ENCODE measurements at places on chromosomes 7 and 10.

- no peak for DNase-seq
These were observed 71.6 kb upstream of the GRID1 start for GRCh38 chr10:86438091-86438749.

- no peak for DNase-seq
These were observed 32.5 kb downstream of the CCDC6 start for GRCh38 chr10:59873896-59874295.

DNA sequence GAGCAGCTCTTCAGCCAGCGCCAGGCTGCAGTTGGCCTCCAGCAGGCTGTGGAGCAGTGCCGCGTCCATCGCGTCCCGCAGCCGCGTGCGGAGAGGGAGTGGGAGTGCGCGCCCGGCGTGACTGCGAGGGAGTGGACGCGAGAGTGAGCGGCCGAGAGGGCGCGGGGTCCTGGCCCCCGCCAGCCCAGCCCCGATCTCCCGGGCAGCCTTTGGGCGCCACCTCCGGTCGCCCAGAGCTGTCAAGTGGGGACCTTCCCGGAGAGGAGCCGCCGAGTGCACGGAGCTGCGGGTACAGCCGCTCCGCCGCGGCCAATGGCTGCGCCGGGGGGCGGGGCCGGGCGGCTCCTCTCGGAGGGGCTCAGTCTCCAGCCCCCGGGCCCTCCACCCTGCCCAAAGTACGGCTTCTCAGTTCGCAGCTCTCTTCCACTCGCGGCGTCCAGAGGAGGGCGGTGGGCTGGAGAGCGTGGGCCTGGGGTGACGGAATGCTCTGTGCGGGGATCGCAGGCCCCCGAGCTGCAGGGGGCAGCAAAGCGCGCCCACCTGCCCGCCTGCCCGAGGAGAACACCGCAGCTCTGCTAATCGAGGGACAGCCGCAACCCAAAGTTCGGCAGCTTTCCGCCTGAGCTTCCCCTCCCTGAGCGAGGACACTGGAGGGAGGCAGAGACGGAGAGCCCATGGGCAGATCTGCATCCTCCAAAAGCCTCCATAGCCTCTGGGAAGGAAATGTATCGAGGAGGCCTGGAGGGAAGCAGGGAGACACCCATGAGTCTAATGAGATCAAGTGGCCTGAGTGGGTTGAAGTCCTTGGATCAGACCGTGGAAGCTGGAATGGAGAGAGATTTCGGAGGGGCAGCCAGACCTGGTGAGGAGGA lies at the start of gene CRHR2:
CRHR2 (minus strand) TSS at position 245 of the 872 bp plus-strand sequence; CDS start at position 69, 176 bp downstream.
- DNase-seq = no peak

DNA sequence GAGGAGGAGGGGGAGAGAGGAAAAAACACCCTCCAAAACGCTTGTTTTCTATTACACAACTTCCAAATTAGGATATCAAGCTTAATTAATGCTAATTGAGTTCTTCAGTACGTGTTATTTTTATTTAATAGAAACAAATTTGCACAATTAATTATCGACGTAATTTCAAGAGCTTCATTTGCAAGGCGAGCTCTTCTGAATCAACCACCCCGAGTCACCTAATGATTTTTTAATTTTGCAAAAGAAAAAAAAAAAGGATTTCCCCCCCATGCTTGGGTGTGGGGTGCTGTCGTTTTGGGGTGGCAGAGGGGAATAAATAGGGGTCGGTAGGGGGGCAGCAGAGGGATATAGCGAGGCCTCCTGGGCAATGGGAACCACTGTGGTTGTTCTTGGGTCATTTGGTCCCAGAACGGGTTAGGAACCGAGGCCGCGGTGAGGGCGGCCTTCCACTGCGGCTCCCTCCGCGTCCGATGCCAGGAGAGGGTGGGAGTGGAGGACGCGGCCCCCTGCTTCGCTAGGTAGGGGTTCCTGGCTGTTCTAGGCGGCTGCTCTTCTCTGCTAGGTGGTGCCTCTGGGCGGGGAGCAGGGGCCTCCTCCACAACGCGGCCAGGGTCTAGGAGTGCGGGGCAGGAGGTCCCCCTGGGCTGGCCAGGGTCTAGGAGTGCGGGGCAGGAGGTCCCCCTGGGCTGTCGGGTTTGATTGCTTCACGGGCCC lies 7.3 kb downstream of the UNCX start:
- no peak for DNase-seq

GRCh38 chr7:141477865-141478264 lies 73.3 kb upstream of the AGK start:
- no peak for DNase-seq

DNA sequence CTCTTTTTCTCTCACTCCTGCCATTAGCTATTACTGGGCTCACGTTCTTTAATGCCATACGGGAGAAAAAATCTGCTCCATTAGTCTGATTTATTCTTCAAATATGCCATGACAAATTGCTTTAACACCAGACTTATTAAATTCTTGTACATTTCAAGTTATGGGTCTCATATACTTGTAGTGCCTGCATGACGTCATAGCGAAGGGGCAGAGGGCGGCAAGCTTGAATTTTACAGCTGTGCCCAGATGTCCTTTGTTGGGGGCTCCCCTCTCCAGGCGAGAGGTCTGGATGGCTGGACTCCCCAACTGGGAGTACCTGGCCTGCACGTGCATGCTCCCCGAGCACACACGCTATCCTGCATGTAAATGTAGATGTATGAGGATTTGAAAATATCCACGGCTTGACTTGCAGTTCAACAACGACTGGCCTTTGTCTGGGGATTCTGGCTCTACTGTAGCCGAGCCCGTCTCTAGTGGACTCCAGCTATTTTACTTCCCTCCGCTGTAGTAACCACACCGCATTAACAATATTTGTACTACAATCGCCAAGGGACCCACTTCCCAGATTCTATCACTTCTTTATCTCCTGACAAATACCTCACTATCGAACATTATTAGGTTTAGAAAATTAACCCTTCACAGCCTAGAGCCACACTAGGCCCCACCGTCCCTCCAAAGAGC lies 79.5 kb downstream of the EBF3 start:
- DNase-seq = no peak

GRCh38 chr7:2087744-2088143 lies 145.0 kb downstream of the MAD1L1 start:
- DNase-seq = no peak

GRCh38 chr10:131146790-131147189 lies 164.7 kb downstream of the TCERG1L start:
- no peak for DNase-seq

DNA sequence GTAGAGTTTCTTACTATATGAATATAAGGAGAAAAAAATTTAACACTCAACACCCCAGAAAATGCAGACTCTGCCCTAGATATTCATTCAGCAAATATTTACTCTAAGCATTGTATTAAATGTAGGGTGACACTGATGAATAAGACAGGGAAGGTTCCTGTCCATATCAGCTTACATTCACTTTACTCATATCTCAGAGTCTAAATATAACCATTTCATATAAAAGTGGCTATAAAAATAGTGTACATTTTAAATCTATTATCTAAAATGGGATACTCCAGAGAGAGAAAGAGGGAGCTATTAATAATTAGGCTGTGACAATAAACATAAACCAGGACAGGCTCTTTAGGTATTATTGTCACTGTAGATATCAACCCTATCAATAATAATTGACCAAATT lies 104.0 kb downstream of the PKD1L1 start:
- no peak for DNase-seq

GRCh38 chr7:3910054-3910453 lies 609.0 kb downstream of the SDK1 start:
- DNase-seq = no peak

GRCh38 chr7:2101630-2102374 lies 130.9 kb downstream of the MAD1L1 start:
- DNase-seq = no peak

GRCh38 chr7:20444030-20444800 lies 113.5 kb downstream of the ITGB8 start:
- no peak for DNase-seq

- DNase-seq = no peak
These were observed 21.8 kb upstream of the PTPRN2 start for GRCh38 chr7:158609313-158609974.

GRCh38 chr10:69348816-69349541 lies 67.7 kb downstream of the TACR2 start:
- DNase-seq = no peak

- DNase-seq = no peak
These were observed 33.5 kb upstream of the CPN1 start for GRCh38 chr10:100114976-100115770.

GRCh38 chr7:114766041-114766356 lies 155.9 kb upstream of the MDFIC start:
- no peak for DNase-seq

- peak; percentile 70 for DNase-seq
These were observed 36.2 kb upstream of the GTF2IRD1 start for GRCh38 chr7:74417419-74417971.

- DNase-seq = no peak
These were observed 235.2 kb downstream of the TCERG1L start for GRCh38 chr10:131076356-131076755.

- DNase-seq = no peak
These were observed 226.3 kb upstream of the NPVF start for GRCh38 chr7:25454562-25455041.

GRCh38 chr10:110993024-110993693 lies 73.8 kb downstream of the SHOC2 start:
- no peak for DNase-seq

DNA sequence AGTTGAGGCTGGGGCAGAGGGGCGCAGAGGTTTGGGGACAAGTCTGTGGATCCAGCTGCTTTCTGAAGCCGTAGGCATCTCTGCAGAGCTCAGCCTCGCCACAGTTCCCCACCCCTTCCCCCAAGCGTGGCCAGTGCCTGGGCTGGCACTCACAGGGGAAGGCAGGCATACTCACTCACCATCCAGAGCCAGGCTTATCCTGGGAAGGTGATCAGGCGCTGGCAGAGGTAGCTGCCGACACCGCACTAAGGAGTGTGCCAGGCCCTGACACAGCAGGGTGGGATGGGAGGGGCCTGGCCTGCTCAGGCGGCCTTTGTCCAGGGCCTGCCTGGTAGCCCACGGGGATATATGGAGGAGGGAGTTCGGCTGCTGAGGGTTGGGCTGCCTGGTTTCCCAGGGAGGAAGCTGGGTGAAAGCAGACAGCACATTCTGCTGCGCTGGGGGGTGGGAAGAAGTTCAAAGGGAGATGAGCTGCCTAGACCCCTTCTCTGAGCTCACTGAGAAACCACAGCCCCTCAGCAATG lies 15.9 kb downstream of the VSIR start:
- no peak for DNase-seq

- no peak for DNase-seq
These were observed 114.6 kb downstream of the CPED1 start for GRCh38 chr7:121103086-121103485.

DNA sequence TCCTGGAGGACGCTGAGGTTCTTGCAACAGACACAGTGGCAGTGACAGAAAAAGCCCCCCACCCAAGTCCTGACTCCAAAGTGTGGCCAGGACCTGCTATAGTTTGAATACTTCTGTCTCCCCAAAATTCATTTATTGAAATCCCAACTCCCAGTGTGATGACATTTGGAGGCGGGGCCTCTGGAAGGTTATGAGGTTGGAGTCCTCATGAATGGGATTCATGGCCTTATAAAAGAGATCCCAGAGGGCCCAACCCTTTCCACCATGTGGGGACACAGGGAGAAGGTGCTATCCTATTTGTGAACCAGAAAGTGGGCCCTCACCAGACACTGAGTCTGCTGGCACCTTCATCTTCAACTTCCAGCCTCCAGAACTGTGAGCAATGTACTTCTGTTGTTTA lies 18.3 kb downstream of the ANXA11 start:
- no peak for DNase-seq

- no peak for DNase-seq
These were observed 17.1 kb downstream of the ADCY1 start for GRCh38 chr7:45591101-45591906.

DNA sequence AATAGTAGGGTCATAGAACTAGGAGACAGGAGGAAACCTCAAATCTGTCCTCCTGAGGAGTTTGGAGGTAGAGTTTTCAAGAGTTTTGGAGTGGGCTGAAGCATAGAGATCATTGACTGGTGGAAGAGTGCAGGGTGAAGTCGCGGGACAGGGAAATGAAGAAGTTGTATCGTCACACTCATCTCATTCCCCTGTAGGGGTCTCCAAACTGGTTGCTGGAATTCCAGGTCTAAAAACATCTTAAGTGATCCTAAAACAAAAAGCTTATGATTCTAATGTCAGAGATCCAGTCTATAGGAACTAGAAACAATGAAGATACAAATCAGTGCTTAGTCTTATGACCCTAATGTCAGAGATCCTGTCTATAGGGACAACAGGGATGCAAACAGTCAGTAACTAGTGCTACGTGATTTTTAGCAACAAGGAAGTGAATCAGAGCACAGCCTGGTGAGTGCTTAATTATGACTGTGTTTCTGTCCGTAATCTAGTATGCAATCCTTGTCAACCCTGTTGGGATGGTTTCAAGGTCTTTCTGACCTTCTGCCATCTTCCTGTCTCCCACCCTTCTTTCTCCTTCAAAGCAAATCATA lies 139.4 kb downstream of the SKIDA1 start:
- DNase-seq = no peak

DNA sequence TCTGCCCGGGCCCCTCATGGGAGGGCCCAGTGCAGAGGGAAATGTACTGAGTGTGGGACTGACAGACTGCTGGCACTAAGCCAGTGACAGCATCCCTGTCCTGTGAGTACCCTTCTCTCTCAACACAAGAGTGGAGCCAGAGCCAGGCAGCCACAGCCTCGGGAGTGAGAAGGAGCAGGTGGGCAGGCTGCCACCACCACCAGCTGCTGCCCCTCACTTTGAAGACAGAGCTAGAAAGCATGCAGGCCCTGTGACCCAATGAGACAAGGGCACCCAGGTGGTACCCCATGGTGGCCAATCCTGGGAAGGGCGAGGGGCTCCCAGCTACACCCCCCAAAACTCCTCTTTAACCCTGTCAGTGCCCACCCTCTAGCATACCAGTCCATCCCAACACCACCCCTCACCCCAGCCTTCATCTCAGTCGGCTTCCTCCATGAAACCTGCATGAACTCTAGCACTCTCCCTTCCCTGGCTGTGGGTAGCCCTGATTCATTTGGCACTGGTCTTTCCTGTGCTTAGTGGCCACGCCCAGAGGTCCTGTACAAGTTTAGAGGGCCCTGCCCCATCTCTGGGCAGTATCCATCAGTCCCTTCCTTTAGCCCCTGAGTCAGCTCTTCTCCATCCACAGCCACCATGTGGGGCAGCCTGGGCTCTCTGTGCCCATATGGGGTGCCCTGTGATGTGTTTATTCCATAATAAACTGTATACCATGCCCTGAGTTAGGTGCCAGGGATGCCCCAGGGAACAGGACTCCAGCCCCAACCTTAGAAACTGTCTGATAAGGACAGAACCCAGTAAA lies 207.0 kb upstream of the ZMIZ1 start:
- no peak for DNase-seq

GRCh38 chr7:154469652-154470051 lies 417.5 kb downstream of the DPP6 start:
- no peak for DNase-seq

GRCh38 chr7:17952387-17952786 lies 12.1 kb upstream of the SNX13 start:
- DNase-seq = no peak

Measured in adrenal gland (tissue), 19 donors.